ENCODE measurements at places on chromosomes 1 and 21.

GRCh38 chr1:83828456-83828855, 170.5 kb downstream of the TTLL7 start:
- DNase-seq = no peak

- no peak for DNase-seq
Observed at GRCh38 chr1:248807067-248807737, 18.5 kb downstream of the SH3BP5L start.

GRCh38 chr1:19665496-19666465, 1.1 kb downstream of the HTR6 start:
- DNase-seq = no peak

DNA sequence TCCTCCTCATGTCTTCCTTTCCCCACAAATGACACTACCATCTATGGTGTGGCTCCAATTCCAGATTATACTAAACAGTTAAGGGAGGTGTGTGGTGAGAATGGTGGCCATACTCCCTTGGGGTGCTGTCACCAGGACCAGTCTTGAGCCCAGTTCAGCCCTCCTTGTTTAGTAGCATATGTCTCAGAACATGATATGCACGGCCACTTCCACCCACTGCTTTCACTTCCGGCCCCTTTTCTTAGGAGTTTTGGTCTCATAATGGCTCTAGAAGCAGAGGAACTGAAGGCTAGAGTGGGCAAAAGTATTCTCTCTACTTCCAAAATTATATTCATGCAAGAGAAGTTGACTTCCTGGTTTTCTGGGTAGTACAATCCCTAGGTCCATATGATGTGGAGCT, 45.3 kb upstream of the CACNA1E start:
- no peak for DNase-seq

DNA sequence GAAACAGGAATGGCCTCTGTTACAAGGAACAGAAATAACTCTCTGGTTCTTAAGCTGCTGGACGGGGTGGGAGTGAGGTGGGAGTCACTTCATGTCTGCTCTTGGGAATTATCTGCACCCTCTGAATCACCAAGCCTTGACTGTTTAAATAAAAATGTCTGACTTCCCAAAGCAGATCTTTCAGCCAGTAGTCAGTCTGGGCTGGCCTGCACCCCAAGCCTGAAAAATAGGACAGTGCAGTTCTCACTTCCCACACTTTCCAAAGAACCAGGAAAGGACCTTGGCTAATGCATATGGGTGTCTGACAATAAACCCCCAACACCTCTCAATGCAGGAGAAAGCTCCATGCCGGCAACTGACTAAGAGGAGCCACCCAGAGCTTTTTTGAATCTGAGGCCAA, 796 bp downstream of the S100A7 start:
- DNase-seq = no peak

GRCh38 chr21:31879241-31879650, 6.4 kb downstream of the HUNK start:
- no peak for DNase-seq

- no peak for DNase-seq
Observed at GRCh38 chr1:187471555-187471954, 642.8 kb downstream of the PLA2G4A start.

DNA sequence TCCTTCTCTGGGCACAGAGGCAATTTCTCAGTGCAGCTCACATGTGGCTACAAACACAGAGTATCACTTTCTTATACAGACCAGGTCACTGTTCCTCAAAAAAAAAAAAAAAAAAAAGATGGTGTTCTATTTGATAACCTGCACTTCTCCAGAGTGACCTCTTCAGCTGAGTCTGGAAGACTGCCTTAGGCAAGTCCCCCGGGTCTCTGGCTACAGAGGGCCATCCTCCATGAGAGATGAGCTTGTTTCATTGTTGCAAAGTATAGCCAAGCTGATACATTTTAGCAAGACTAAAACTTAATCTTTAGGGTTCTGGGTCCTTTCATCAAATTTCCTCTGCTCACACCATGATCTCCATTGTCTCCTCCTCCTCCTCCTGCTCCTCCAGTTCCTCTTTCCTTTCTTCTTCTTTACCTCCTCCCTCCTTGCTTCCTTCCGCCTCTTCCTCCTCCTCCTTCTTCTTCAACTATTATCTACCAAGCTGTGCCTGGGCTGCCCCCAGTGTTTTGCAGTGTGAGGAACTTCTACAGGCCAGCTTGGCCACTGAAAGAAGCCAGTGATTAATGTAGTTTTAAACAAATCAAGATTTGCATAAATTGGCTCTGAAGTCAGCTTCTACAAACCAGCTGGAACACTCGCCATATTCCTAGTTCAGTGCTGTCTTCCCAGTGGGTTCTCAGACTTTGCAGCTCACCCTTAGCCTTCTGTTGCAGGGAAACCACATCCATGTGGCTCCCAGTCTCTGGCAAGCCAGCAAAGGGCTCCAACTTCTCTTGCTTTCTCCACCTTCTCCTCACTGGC, 139.4 kb downstream of the RUNX1 start:
- DNase-seq = no peak

DNA sequence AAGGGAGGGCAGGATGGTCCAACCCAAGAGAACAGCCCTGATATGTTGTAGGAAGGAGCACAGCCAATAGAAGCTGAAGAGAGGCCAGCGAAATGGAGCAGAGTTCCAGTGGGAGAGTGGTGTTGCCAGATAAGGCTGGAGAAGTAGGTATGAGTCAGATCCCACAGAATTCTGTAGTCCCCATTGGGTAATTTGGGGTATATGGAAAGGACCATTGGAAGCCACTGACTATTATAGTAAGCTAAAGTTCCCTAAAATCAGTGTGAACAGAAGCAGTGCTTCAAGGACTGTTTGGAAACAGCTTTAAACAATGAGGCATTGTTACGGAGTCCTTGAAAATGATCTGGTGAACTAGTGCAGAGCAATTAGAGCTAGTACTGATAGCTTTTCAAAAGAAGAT, 63.0 kb downstream of the DISP1 start:
- no peak for DNase-seq

GRCh38 chr21:32733990-32734613, 6.3 kb upstream of the SYNJ1 start:
- no peak for DNase-seq

DNA sequence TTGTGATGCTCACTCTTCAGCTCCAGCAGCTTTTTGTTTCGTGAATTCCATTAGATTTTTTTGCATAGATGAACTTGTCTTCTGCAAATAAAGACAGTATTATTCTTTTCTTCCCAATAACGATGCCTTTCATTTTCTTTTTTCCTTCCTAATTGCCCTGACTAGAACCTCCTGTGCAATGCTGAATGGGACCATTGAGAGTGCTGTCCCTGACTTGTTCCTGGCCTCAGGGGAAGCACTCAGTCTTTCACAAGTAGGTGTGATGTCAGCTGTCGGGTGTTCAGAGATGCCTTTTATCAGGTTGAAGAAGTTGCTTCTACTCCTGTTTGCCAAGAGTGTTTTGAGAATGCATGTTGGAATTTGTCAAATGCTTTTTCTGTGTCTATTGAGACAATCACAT, 64.3 kb upstream of the ADARB1 start:
- no peak for DNase-seq

DNA sequence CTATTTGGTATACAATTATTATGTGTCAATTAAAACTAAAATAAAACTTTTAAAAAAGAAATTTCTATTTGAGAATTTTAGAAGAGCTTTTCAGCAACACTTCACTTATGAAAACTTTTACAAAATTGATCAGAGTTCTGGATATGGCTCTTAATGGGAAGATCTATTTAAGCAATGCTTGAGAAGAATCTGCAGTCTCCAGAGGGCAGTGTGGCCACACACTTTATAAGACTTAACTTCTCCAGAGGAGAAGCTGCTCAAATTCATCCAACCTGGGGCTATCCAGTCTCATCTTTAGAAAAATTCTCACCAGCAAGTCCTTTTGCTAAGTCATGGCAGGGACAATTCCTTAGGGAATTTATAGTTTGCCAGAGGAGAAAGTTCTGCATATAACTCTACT, 25.2 kb upstream of the AGO1 start:
- no peak for DNase-seq

GRCh38 chr21:33684068-33684467, 41.8 kb downstream of the ITSN1 start:
- no peak for DNase-seq
